ENCODE measurements at places on chromosomes 11 and 22.

GRCh38 chr22:49550141-49550430 is 277.6 kb downstream of the BRD1 start:
- no peak for DNase-seq

- DNase-seq: no peak
Measured at GRCh38 chr22:44574057-44574639, 76.1 kb upstream of the RTL6 start.

GRCh38 chr11:114148013-114148382 is 88.5 kb downstream of the ZBTB16 start:
- no peak for DNase-seq

- no peak for DNase-seq
Measured at GRCh38 chr11:110518809-110519514, 89.2 kb downstream of the FDX1 start.

- no peak for DNase-seq
Measured at GRCh38 chr11:35785287-35786167, 123.0 kb downstream of the TRIM44 start.

DNA sequence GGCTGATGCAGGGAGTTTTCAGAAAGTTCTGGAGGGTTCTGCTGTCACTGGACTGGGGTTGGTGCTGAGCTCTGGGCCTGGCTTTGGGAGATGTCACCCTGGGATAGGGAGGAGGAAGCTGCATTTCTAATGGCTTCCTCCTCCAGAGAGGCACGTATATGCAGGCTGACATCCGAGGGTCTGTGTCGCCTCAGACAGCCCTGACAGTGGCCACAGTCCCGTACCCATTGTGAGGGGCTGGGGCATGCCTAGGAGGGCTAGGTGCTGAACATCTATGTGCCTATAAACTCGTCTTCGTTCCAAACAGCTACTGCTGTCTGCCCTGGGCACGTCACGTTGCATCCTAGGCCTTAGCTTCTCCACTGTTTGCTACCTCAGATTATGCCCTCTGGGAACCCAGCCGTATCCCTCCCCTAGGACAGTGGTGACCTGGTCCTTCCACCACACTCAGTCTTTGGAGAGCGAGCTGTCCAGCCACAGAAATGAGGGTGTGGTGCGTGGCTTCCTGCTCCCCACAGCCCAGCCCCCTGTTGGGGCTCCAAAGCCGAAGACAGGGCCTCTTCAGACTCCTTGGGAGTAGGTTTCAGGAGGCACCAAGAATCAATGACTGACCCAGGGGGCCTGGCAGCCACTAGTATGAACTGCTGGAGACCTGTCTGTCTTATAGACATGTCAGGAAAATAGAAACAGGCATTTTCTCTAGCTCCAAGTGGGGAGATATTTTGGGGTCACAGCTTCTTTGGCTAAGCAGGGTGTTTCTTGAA is 26.4 kb downstream of the ADAMTS15 start:
- no peak for DNase-seq

- peak; percentile 52 for DNase-seq
Measured at GRCh38 chr22:36334081-36334820, 53.5 kb downstream of the MYH9 start.

DNA sequence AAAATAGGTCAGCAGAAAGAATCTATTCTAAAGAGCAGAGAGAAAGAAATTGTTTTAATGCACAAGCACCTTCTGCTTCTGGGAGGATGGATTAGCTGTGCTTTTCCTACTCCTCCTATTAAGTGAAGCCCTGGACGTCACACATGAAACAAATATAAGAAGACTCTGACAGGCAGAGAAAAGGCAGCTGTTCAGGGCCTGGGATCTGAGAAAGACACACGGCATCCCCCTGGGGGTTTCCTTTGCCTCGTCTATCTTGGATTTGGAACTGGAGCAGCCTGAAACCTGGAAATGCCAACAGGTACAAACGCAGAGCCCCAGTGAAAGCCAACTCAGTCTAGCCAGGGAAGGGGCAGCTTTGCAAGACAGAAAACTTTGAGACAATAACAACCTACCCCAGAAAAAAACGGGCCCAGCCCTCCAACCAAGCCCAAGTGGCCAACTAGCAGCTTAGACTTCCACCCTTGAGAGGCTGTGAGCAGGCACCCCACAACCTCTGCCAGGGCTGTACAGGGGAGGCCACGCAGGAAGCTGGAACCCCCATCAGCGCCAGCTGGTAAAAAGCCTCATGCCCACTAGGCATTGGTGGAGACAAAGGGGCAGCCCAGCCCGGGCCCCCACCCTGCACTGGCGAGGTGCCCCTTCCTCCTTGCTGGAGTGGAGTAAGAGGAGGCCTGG is 7.3 kb downstream of the CERK start:
- DNase-seq: peak; percentile 7

GRCh38 chr11:2325719-2326118 is 23.9 kb downstream of the TSPAN32 start:
- DNase-seq: no peak

DNA sequence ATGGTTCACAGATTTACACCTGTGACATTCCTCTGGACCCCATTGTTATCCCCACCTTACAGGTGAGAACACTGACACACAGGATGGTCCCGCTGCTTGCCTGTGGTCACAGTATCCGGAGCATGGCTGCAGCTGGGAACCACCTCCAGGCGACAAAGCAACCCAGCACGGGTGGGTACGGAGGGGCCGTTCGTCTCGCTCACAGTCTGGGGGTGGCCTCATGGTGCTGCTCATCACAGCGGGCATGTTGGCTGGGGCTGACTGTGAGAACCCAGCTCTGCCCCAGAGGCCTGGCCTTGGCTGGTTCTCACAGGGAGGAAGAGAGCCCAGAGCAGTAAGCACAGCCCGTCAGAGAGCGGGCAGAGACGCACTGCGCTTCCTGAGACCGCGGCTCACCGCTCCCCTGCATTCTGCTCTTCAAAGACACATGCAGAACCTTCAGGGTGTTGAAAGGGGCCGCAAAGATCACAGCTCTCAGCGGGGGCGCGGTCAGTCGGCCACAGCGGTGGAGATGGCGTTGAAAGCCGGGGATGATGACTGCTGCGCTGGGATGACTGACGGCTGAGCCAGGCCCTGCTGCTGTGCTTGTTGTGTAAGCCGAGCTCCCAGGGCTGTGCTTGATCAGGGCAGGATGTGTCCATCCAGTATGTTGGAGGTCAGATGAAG is 423.0 kb downstream of the BRD1 start:
- no peak for DNase-seq

GRCh38 chr11:81219661-81220060 is 1514.0 kb downstream of the FAM181B start:
- no peak for DNase-seq

GRCh38 chr11:92225568-92226330 is 1.1 kb downstream of the FAT3 start:
- DNase-seq: no peak

- no peak for DNase-seq
Measured at GRCh38 chr22:28978863-28979796, 82.5 kb downstream of the C22orf31 start.
